ENCODE measurements at places on chromosomes 5 and 9.

DNA sequence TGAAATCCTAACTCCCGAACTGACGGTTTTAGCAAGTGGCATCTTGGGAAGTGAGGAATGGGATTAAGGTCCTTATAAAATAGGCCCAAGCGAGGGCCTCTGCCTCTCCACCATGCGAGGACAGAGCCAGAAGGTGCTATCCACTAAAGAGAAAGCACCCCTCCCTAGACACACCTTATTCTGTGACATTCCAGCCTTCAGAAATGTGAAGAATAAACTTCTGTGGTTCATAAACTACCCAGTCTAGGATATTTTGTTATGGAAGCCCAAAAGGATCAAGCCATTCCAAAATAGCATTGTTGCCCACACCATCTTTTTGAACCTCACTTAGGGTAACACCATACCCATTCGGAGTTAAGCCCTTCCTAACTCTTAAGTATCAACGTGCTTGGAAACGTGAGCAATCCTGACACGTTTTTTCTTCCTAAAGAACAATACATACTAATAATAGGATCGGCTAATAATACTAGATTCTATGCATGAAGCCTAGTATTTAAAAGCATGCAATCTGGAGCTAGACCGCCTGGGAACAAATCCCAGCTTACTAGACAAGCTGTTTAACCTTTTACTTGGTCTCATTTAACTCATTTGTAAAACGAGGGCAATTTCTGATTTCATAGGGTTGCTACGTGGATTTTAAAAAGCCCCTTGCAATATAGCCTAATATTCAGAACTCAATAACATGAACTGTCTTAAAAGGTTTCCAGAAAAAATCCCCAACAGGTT lies 1.1 kb upstream of the SMC2 start:
- DNase-seq = peak; percentile 40

DNA sequence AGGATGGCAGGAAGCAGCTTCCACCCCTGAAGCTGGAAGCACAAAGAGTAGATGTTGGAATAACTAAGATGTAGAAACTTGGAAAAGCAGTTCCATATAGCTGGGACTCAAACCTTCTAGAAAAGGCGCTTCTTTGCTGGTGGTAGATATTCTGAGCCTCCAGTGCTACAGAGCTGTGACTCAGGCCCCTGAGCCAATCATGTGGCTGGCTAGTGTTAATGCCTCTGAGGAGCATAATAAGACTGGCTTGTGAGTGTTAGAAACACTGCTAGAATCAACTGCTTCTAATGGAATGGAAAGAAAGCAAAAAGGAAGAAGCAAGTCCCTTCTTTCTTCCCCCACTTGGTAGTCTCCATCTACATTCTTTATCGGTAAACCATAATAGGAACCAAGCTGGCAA lies 234.2 kb upstream of the DMAC1 start:
- no peak for DNase-seq

DNA sequence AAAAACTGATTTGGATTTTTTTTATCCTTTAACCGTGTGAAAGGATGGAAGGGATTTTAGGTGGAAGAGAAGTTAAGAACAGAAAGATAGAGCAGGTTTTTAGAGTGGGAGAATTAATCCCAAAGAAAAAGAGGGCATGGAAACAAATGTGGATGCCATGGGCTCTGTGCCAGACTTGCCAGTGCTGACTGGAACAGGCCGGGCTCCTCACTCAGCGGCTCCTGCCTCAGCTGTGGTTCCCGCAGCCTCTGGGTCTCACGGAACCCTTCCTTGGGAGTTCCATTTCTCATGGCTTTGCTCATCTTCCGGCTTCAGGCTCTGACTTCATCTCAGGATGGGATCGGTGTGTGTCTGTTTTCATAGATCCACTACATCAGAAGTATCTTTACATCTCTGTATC lies 30.4 kb upstream of the SLC2A8 start:
- DNase-seq = no peak

GRCh38 chr5:144333336-144333920 lies 162.8 kb downstream of the KCTD16 start:
- DNase-seq = peak; percentile 4

DNA sequence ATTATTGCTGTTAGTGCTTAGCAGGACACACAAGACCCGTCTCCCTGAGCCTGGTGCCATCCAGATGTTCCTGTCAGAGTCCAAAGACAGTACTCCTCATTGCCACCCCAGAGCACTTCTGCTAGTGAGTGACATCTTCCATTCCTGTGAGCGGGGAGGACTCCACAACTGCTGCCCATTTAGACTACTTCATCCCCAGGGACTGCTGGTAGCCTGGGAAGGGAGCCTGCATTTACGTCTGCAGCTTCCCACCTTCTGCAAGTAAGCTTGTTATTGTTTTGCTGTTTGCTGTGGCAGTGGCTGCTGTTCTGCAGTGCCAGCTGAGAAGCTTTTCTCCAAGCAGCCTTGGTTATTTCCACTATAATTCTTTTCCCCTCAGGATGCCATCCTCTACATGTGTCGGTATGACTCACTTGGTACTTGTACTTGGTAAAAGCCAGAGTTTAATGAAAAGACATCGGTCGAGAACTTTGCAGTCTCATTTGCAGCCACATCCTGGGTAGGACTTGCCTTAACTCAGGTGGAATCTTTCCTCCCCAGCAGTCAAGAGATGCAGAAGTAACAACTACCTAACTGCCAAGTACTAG lies 10.6 kb upstream of the MAP1B start:
- DNase-seq = no peak

DNA sequence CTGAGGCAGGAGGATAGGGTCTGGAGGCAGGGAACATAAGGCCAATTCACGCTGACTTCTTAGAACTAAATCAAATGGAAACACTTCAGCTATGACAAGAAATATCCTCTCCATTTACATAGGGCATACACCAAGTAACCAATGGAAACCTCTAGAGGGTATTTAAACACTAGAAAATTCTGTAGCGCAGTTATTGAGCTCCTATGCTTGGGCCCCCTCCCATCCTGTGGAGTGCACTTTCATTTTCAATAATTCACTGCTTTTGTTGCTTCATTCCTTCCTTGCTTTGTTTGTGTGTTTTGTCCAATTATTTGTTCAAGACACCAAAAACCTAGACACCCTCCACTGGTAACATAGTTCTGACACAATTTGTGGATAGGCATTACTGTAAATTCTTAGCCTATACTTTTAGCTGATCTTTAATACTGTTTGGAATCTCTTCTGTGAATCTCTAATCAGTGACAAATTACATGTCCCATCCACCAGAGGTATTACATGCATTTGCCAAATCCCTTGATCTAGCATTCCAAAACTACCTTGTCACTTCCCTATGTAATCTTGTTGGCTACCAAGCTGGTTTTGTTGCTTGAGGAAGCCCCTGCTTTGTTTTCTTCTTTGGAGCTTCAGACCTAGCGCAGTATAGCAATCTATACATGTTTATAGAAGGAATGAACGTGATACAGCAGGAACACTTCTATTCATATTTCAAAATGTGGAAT lies 61.6 kb downstream of the ST8SIA4 start:
- peak; percentile 31 for DNase-seq

DNA sequence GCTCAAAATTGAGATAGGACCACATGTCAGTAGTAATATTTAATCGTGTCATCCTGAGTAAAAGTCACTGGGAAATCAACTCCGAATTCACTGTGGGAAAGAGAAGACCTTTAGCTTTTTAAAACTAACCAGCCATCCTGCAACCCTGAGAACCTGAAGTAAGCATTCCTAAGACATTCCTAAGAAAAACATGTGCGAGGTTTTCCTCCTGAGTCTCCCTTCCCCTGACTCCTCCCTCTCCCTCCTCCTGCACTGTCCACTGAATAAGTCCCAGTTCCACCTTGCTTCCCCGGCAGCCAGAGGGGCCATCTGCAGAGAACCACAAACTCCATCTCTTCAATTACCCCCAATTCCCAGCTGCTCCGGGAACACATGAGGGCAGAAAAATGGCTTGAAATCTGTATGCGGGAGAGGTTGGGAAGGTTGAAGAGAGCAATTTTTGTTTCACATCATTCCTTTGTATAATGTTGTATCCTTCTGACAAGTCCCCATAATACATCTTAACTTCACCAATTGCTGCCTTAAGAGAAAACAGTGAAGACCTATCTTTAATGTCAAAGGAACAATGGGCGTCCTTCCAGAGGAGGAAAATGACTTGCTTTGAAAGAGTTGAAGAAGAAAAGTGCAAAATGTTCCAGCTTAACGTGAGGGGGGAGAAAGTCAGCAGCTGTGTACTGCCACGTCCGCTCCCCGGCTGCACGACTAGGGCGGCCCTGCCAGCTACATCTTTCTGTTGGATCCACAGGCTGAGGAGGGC lies 186.3 kb downstream of the ZNF462 start:
- peak; percentile 6 for DNase-seq

- DNase-seq = peak; percentile 73
Observed at GRCh38 chr5:16489322-16489791, 23.8 kb upstream of the ZNF622 start.

DNA sequence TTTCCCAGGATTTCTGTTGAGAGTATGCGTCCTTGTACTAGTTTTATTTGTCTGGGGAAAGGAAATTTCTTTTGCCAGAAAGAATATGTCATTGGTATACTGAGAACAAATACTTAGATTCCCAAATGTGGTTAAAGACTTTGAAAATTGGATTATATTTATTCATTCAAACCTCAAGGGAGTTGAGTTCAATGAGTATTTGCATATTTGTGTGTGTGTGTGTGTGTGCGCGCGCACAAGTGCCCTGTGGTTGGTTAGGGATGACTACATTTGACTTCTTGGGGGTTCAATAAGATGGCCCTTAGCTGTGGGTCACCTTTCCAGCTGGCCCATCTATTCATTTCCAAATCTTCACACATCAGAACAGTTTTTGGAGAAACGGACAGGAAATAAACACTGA lies 4.9 kb downstream of the RXFP3 start:
- no peak for DNase-seq

DNA sequence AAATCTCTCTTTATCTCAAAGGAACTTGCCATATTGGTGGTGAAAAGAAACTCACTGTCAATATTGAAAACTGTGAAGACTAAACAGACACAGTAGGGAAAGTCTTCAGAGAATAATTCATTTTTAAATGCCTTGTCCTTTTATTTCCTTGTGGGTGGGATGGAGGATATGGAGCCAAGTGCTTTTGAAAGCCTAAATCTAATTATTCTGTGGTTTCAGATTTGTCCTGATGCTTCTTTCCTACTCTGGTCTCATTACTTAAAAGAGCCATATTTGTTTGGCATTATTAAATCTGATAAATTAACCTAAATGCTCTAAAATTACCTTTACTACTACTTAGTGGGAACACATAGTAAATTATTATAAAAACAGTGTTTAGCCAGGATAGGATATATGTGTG lies 258.3 kb upstream of the EFNA5 start:
- DNase-seq = no peak

DNA sequence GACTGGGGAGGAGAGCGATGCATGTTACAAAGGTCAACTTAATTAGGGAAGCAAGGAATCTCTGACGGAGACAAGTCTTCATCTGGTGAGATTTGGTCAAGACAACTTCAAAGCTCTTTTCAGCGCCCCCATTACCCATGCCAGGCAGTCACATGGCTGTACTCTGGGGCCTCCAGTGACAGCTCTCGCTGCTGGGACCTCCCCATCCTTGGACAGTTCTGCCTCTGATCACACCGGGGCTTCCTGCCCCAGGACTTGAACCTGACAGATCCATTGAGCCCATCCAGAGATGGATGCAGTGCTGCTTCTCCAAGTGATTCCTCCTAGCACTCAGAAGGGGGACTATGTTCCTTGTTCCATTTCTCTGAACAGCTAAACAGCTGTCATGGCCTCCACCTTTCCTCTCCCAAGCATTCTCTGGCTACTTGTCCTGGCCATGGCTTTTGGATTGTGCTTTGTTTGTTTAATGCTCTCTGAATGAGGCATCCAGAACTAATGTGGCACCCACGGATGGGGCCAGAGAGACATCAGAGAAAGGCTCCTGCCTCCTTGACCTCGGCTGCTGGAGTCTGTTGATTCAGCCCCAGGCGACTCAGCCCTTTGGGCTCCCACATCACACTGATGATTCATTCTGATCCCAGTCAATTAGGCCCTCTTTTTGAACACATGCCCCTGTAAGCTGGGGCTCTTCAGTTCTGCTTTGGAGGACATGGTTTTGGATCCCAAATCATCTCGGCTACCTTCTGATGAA lies 122.1 kb upstream of the ADAMTS16 start:
- DNase-seq = no peak

DNA sequence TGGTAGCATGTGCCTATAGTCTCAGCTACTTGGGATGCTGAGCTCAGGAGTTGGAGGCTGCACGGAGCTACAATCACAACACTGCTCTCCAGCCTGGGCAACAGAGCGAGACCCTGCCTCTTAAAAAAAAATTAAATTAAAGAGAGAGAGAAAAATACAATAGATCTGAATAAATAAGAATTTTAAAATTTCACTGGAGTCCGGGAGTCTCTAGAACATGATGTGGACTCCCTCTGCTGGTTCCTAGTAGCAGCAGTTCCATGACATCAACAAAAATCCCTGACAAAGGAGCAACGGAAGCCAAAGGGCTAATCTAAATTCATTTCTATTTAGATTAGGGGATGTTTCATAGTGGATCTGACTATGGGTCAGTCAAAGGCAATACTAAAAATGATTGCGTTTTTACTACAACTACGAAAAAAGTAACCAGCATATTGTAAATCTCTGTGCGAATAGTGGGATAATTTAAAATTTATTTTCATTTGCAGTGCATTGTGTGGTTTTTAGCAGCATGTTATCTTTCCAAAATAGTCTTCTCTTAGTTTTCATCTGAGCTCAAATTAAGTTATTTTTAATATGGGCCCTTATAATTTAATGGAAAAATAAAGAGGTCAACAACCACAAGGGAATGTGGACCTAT lies 6.7 kb downstream of the INIP start:
- DNase-seq = peak; percentile 66

DNA sequence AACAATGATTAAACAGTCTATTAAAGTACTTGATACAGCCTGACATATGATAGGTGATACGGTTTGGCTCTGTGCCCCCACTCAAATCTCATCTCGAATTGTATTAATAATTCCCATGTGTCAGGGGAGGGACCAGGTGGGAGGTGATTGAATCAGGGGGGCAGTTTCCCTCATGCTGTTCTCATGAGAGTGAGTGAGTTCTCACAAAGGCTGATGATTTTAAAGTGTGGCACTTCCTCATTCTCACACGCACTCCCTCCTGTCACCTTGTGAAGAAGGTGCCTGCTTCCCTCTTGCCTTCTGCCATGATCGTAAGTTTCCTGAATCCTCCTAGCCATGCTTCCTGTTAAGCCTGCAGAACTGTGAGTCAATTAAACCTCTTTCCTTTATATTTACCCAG lies 40.1 kb upstream of the TARS1 start:
- no peak for DNase-seq

DNA sequence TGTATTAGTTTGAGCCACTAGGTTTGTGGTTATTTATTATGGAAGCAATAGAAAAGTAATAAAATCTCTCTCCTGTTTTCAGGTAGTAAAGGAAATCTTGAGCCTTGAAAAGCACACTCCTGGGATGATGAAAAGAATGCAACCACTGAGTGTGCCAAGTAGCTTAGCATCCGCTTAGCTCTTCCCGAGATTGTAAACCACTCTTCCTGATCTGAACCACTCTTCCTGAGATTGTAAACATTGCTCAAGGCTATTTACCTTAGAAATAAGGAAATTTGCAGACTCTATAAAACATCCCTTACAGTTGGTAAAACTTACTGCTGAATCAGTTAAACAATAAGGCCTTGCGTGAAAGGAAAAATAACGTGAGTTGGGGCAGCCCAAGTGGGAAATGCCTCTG lies 17.4 kb upstream of the IL33 start:
- no peak for DNase-seq
